ENCODE measurements at places on chromosomes 16 and 17. TPM values are rescaled to one million over a fixed set of nuclear protein-coding genes. Genes with fewer than 3 reads are reported as not detected.

GRCh38 chr17:43627653-43628052 is 34.1 kb downstream of the MEOX1 start:
- DNase-seq = no peak

DNA sequence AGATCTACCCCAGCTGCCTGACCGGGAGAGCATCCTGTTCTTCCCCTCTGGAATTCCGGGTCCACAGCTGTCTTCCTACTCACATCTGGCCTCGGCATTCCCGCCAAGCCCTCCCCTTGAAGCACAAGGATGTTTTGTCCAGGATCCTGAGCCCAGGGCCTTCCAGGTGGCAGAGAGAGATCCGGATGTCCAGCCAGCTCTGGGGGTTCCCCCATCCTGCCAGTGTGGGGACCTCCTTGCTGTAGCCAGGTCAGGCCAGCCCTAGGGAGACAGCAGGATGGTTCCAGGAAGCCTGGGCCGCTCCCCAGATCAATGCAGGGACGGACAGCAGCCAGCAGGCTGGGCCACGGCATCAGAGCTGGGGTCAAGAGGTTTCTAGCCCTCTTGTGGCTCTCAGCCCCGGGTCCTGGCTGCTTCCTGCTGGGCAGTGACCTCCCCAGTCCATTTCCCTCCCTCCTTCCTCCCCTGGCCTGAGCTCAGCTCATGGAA is 55.3 kb downstream of the SOCS3 start:
- DNase-seq = no peak

- DNase-seq = no peak
Observed at GRCh38 chr17:70875729-70876310, 706.5 kb downstream of the KCNJ2 start.

DNA sequence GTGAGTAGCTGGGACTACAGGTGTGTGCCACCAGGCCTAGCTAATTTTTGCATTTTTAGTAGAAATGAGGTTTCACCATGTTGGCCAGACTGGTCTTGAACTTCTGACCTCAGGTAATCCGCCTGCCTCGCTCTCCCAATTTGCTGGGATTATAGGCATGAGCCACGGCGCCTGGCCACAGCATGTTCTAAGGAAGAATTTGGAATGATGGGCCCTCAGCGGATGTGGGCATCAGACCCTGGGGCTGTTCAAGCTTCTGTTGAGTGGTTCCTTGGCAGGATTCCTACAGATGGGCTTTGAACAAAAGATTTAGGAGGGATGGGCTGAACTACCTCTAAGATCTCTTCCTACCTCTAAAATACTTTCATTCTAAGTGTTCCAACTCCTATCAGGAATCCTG is 4.1 kb downstream of the PRPSAP2 start:
- no peak for DNase-seq

GRCh38 chr16:50816901-50817555 is 75.1 kb downstream of the CYLD start:
- no peak for DNase-seq

- DNase-seq = no peak
Observed at GRCh38 chr16:30131869-30132475, 9.0 kb upstream of the MAPK3 start.

- DNase-seq = no peak
Observed at GRCh38 chr16:56346131-56346890, 79.0 kb downstream of the AMFR start.

- DNase-seq = no peak
Observed at GRCh38 chr17:12911239-12911638, 106.6 kb downstream of the ELAC2 start.

- peak; percentile 44 for DNase-seq
Observed at GRCh38 chr17:27651411-27652345, 20.7 kb downstream of the LGALS9 start.

- no peak for DNase-seq
Observed at GRCh38 chr16:74797414-74797813, 22.8 kb upstream of the FA2H start.

DNA sequence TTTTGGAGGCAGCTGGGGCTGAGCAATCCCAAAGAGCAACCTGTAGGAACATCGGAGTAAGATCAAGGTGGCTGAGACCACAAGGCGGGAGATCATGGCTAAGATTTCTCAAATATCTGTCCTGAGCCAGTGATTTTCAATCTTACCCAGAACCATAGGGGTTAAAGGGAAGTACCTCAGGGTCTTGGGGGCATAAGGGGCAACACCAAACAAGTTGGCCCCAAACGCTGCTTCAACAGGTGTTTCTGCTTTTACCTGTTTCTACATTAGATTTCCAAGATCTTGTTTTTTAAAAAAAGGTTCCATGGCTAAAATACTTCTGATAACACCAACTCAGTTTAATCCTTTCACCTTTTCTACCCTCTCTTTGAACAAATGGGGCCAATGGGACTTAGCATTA is 2.6 kb upstream of the UNC119 start:
- DNase-seq = no peak

DNA sequence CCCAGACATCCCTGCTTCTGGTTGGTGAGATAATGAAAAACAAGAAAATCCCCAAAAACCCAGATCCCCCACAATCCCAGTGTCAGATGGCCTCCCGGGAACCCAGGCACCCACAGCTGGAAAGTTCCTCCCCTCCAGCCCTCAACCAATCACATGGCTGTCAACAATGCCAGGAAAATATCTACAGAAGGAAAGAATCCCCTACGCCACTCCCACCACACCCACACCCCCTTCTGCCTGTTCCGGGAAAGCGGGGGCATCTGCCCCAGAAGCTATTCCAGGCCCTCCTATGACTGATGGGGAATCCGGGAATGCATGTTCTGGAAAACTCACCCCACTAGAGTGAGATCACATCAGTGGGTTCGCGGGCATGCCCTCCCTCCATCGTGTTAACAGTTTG is 1.8 kb downstream of the TMEM95 start:
- DNase-seq = no peak

GRCh38 chr17:56125830-56126819 is 27.1 kb upstream of the ANKFN1 start:
- peak; percentile 29 for DNase-seq

DNA sequence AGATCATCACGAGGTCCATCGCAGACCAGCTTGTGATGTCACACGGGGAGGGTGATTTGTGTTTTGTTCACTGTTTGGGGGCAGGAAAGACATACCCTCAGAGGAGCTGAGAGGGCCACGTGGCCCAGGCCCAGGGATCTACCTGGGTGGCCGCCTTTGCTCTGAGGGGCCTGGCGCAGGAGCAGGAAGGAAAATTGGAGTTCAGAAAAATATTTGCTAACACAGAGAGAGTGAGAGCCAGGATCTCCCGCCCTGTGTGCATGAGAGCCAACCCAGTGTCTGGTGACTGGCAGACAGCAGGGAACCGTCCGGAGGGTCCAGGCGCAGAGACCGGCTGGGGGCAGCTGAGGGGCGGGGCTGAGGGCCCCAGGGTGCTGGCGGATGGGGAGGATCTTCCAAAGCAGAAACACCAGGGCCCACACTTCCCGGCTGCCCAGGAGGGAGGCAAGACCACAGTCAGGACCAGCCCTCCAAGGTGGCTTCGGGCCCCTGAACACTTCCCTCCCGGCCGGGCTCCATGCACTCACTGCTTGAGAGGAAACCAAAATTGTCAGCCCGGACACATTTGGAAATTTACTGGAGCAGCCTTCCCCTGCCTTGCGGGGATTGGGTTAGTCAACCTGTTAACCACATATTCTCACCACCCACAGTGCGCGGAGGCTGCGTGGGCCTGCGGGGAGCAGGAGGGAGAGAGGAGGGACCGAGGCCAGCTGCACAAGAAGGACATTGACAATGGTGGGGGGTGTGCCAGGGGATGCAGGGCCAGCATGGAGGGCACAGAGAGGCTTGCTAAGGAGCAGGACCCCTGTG is 52.6 kb downstream of the RBFOX3 start:
- DNase-seq = no peak

DNA sequence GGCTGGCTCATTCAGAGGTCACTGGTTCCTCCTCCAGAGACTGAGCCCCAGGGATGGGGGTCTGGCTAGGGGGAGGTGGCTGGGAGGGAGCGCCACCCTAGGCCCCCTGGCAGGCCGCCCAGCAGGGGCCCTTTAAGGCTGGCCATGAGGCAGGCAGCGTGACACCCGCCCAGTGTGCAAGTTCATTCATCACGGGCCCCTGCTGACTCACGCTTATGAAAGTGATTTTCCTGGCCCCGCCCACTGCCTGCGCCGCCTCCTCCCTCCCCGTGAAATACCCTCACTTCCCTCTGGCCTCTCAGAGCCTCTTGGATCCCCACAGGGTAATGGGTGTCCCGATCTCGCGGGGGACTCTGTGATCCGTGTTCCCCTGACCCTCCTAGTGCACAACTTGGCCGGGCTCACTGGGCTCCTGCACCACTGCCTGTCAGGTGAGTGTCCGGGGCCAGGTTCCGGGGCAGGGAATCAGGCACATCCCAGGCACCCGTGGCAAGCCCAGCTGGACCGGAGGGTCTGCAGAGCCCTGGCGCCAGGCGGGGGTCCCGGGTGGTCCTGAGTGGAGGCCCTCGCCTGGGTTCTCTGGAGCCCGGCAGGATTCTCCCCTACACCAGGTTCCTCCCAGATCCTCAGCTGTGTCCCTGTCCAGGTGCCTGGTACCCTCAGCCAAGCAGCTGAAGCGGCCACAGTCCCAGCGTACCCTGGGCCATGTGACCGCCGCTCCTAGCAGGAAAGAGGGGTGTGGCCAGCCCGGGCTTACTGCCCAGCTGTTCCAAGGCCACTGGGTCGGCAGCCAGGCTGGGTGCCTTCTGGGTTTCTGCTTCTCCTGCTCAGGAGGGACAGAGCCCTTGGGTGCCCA is at the start of gene OSGIN1:
Gene OSGIN1, plus strand, starts transcription at position 301 of the 856 bp plus-strand sequence. CDS start 4,432 bp downstream, outside the sequence.
- peak; percentile 97 for DNase-seq

DNA sequence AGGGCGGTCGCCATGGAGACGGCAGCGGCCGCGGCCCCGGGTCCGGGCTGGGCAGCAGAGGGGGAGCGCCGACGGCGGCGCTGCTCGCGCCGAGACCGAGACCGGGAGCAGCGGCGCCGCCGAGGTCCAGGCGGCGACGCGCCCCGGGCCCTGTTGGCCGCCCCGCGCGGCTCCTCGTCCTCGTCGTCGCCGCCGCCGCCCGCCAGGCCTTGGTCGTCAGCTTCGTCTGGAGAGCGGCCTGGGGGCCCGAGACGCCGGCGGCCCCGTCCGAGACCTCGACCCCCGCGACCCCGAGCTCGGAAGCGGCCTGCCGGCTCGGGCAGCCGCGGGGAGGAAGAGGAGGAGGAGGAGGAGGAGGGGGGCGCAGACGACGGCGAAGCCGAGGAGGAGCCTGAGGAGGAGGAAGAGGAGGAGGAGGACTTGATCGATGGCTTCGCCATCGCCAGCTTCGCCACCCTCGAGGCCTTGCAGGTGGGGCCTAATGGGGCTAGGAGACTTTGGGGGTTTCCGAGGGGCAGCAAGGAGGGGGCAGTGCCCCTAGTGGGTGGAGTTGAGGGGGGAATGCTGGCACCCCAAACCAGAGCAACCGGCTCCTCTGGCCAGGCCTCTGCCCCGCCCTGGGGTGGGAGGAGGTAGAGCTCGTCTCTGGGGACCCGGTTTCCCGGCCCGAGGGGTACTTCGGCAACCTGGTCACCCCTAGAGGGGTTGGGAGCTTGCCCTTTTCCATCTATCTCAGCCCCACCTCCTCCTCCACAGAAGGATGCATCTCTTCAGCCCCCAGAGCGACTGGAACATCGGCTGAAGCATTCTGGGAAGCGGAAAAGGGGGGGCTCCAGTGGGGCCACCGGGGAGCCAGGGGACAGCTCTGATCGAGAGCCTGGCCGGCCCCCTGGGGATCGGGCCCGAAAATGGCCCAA is 1.5 kb downstream of the FBRS start:
- DNase-seq = peak; percentile 19

DNA sequence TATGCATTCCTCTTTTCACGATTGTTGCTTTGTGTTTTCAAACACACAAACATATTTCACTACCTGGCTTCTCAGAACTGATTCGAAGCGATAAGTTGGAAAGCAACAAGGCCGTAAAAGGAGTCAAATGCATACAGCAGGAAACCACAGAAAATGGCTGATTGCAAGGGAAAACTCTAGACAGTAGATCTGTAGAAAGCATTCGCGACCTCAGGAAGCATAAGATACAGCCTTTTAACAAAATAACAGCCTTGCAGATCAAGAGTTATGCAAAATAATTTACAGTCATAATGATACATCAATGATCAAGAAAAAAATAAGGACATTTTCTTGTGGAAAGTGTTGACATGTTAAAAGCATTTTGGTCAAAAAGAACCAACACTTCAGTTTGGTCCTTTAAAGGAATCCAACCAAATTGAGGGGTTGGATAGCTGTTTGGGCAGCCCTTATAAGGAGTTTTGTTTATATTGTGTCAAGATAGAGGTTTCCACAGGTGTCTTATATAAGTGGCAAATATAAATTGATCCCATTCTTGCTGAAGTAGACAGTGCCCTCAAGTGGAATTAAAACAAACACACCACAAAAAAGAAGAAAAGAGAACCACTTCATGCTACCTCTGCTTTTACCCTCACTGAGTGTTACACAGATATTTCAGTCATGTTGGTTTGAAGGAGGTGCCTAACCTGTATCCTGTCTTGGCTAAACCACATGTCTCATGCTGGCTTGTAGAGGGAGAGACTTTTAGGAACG is 5.5 kb downstream of the CYLD start:
- DNase-seq = peak; percentile 13

DNA sequence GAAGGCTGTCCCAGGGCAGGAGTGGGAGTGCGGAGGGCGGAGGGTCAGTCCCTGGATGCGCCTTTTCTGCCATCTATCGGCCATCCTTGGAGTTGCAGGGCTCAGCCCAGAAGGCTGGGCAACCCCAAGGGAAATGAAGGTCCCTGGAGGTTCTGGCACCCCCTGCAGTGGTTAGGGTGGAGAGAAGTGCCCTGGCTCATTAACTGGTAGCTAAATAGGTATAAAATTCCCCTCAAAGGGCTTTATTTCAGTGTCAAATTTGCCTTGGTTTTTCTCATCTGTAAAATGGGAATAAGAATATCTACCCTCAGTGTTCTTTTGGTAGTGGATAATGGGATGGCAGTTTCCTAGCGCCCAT is 22.4 kb downstream of the C17orf75 start:
- peak; percentile 85 for DNase-seq

DNA sequence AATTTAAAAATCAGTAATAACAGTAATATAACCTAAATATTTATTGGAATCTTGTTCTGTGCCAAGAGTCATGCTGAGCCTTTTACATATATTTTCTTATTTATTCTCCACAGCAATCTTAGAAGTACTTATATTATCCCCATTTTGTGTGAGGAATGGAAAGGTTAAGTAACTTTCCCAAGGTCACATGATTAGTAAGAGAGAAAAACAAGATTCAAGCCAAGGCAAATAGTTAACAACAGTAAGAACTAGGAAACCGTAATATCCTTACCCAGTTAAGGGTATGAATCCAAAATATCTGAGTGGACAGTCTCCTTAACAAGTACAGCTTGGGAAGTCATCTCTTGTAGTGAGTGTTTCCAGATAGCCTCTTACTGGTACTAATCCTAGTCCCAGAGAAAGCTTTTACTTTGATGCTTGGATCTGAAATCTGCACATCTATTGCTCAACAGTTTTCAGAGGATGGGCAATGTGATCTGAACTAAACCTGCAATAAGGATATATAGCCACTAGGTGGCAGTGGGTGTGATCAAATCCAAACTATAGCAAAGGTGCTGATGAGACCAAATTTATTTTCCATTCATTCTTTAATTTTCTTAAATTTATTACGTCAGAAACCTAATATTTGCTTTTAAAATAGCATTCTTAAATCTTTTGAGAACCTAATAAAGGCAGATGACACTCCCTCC is 23.3 kb downstream of the SHISA6 start:
- DNase-seq = no peak

- peak; percentile 29 for DNase-seq
Observed at GRCh38 chr17:66426397-66427033, 124.1 kb downstream of the PRKCA start.

Gene SDK2
- 0.31 TPM for total RNA-seq

Gene HIC1
- total RNA-seq = 7.3 TPM

Gene EVI2A
- 14.8 TPM for total RNA-seq

Gene ABCA3
- total RNA-seq = 17.3 TPM

Gene ABAT
- 0.36 TPM for total RNA-seq

Gene PDE6G
- 1.1 TPM for total RNA-seq

Gene GDPD3
- total RNA-seq = 1.8 TPM

Gene NDE1
- total RNA-seq = 55.9 TPM

All from A172 (cell line).